ENCODE measurements at places on chromosomes 3 and 15. TPM values are rescaled to one million over a fixed set of nuclear protein-coding genes. Genes with fewer than 3 reads are reported as not detected.

RASGRF1 gene
- not detected for total RNA-seq

SLC22A14 gene
- total RNA-seq, result not detected

SLC28A2 gene
- not detected for total RNA-seq

MYO5C gene
- 0.29 TPM for total RNA-seq

CADPS gene
- not detected for total RNA-seq

PLA2G4D gene
- total RNA-seq, result not detected

LRTM1 gene
- not detected for total RNA-seq

- no peak for DNase-seq
These were observed at the start of gene DVL3 for GRCh38 chr3:184154885-184155643. Gene DVL3, plus strand, starts transcription at chr3:184155377. Its CDS starts 259 bp downstream, at chr3:184155636.

DNA sequence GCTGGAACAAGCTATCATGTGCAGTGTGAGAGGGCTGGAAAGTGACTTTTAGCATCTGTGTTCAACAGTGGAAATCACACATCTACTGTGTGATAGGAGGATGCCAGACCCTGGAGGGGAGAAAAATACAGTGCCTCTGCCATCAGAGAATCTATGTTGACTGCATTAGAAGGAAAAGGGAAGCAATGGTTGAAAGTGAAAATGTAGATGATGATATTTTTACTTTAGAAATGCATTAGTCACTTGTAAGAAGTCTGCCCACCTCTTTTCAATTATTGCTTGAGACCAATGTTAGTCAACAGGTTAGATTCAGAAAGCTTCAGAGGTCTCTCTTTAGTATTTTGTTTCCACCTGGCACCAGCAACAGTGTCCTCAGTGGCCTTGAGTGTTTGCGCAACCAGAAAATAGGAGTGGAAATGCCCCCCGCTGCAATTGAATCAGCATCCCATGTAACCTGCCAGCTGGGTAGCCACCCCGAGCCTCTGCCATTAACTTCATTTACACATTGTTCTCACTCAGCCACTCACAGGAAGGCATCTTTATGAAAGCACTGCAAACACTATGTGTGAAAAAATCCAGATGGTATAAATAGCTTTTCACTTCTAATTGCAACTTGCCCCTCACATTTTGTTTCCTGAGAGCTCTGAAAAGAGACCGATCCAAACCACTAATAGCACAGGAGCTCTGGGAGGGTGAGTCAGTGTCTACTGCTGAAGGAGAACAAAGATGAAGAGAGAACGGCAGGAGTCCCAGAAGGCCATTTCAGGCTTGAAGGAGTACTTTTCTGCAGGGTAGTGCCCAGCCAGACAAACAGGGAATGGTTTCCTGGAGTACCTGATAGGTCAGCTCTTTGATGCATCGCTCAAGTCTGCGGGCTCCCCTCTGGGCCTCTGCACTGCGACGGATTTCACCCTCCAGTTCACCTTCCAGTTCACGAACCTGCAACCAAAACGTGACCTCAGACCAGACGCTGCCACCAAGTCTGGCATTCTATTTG is 92.1 kb downstream of the HHLA2 start:
- DNase-seq, result no peak

DNA sequence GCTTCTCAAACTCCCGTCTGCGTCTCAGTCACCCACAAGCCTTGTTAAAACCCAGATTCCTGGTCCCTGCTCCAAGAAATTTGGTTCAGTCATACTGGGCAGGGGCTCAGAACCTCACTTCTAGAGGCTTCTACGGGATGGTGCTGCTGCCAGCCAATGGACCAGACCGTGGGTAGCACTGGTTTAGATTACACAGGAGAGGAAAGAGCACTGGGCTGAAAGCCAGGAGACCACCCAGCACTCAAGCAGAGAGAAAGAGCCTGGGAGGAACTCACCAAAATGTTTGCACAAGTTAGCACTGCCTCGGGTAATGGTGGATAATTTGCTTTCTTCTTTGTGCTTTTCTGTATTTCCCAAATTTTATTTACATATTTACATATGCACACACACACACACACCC is 46.9 kb upstream of the MUC13 start:
- no peak for DNase-seq

GRCh38 chr15:55003965-55004873 is 192.5 kb downstream of the RSL24D1 start:
- DNase-seq, result no peak

DNA sequence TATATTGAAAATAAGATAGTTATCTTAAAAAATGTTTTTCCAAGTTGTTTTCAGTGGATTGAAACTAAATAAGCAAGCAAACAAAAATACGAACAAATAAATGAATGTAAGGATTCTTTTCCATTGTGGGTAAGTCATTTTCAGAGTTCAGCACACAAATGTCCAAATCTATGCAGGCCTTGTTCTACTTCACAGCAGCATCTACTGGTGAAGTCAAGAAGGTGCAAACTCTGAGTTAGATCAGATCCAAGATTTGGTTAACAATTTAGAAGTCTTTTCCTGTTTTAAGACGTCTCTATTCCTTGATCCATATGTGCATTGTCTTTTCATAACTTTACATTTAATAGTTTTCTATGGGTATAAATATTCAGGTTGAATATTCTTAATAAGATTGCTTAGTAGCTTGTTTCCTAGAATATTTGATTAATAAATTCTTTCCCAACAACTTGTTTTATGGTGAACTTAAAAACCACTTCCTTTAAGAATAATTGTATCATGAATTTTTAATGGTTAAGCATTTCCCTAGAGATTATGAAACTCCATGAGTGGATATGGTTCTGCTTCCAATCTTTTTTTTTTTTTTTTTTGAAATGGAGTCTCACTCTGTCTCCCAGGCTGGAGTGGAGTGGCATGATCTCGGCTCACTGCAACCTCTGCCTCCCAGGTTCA is 10.5 kb downstream of the PTX3 start:
- no peak for DNase-seq

DNA sequence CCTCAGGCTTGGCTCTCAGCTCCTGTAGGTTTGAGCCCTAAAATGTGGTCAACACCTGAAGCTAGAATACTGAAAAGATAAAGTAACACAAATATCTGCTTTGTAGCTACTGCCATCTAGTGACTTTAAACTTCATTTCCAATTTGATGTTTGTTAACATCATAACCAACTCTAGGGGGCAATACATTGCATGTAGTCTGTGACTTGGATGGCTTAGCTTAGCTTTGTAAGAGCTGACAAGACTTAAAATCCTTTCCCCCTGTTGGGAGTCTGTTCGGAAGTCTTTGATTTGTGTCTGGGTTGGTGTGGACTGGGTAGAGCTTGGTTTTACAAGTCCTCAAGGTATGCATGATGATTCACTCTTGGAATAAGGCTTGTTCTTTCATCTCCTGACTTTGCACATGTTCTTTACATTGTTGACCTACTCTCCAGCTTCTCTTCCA is 51.7 kb downstream of the SCN11A start:
- DNase-seq, result no peak

DNA sequence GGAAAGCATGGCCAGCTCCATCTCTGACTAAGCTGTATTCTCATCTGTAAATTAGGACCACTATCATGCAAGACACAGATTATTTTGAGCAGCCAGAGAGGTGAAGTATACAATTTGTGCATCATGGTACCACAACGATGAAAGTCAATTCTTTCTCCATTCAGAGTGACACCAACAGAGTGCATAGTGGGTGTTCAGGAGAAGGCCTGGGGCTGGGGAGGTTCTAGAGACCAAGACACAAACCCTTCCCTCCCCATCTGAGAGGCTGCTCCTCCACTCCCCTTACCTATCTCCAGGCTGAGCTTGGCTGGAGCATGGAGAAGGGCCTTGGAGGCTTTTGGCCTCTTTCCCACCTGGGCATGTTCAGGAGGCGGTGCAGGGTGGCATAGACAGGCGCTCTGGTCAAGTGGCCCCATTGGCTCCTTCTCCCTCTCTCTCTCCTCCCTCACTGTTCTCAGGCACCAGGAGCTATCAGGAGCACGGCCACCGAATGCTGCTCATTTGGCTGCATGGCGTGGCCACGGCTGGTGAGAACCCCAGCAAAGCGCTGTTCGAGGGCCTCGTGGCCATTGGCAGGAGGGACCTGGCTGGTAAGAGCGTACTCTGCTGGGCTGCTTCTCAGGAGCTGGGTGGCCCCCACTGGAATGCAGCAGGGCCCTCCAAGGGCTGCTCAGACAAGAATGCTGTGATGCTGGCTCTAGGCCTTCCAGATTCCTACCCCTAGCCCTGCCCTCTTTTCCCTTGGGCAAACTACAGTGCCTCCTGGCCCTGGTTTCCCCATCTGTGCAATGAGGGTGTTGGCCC is 37.9 kb downstream of the ANKDD1A start:
- no peak for DNase-seq

- no peak for DNase-seq
These were observed 31.0 kb downstream of the ALDH1L1 start for GRCh38 chr3:126149256-126149902.

DNA sequence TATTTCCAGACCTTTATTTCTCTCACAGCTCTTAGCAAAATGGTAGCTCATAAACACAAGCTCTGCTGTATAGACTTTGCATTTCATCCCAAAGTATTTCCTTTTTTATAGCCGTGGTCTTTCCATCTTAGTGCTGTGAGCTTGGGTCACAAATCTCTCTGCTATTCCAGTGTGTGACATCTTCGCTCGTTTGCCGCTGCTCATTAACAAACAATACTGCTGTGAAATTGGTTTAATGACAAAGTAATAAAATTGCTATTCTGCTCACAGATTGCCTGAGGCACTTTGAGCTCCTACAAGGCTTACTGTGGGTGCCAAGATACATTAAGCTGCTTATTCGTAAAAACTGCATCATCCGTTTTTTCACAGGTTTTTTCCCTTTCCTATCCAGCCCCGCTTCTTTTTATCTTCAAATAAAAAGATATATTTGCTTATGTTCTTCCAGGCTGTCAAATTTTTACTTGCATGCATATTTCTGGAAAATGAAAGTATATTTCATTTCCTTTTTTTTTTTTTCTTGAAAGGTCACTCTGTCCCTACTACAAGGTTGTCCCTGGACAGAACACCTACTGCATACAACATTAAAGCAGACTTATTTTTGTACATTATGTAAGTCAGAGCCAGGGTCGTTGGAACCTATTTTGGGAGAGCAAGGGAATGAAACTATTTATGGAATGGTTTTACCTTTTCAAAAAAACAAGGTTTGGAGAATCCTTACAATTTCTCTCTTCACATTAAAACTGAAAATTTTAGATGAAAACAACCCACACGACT is 174.5 kb downstream of the MEIS2 start:
- no peak for DNase-seq

DNA sequence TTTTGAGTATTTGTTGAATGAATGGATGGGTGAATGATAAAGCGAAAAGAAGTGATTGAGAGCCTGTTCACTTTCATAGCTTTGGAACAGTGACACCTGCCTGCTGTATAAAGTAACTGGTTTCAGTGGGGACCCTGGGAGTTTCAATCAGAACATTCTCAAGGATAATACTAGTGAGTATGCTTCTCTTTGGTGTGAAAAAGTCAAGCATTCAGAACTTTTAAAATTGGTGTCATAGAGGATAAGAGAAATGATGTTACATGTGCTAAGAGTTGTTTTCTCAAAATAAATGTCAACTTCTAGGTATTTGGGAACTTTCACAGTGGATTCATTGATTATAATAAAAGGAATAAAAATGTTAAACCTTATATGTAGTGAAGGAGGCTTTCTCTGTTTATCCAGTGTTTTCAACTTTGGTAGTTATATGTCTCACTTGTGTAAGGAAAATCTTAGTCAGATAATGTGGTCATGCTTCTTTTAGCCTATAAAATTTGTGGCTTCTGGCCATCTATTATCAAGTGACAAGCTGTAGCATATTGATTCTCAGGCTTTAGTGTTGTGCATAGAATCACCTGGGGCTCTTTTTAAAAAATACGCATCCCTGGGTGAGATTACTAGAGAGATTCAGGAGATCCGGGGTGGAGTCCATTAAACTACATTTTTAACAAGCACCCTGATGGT is 11.9 kb downstream of the LRCH3 start:
- DNase-seq, result no peak

- DNase-seq, result no peak
These were observed 267.2 kb downstream of the GABRG3 start for GRCh38 chr15:27238209-27238608.

DNA sequence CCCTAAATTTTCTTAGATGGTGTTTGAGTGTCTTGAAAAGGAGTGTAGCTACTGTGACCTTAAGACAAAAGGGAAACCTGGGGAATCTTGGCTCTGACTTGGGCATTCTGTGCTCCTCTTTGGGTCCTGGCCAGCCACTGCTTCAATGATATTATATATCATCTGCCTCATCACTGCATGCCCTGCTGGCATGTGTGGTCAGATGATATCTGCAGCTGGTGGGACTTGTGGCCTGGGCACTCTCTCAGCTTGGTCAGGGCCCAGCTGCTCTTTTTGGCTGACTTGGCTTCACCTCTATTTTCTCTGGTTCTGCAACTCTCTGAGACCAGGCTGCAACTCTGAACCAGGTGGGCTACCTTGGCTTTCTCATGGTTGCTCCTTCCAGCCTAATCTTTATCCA is 446.1 kb upstream of the RARB start:
- DNase-seq, result no peak

GRCh38 chr3:124576565-124577493 is 153.4 kb upstream of the UMPS start:
- no peak for DNase-seq

DNA sequence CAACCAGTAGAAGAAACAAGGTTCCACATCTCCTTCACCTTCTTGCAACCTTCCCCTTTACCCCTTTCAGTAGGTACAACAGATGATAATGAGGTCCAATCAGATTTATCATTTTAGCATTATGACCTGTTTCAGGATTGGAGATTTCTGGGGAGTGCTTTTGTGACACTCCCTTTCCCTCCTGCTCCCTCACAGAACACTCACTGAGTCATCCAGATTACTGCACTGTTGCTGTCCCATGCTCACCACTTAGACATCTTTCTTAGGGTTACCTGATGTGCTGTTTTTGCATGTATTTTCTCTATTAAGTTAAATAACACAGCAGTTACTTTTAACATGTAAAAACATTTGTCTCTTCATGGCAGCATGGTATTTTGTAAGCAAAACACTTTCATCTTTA is 118.5 kb downstream of the MFSD1 start:
- no peak for DNase-seq

DNA sequence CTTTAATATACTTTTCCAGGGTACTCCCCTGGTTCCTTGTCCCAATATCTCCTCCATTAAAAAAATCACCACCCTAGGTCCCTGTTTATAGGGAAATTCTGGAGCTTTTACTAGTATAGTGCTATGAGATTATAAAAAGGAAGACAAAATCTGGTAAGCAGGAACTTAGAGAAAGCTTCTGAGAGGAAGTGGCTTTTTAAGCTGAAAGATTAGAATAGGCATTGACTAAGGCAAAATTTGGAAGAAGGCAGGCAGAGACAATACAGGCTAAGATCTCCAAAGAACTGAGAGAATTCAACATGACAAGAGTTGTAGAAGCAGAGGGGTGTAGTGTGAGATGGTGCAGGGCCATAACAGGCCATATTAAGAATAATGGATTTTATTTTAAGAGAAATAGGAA is 25.8 kb downstream of the SGO1 start:
- DNase-seq, result no peak

DNA sequence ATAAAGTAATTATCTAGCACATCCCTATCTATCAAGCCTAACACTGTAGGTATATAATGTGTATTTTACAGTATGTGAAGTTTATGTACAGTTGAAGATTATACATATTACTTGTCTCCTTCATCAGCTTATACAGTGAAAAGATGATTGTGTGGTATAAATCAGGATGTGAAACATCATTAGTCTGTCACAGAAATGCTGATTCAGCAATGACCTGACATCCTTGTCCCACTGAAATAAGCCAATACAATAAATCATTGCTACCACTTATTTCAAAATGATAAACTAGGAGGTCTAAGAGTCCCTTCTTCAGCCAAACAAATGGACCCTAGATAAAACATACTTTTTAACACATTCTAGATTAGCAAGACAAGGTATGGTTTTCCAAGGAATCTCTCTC is 225.3 kb downstream of the OCA2 start:
- DNase-seq, result no peak

Data from CD4-positive, alpha-beta memory T cell (primary cell).